Hepatocyte (in vitro differentiated cells): ENCODE measurements at places on chromosomes 3 and 15.

- no peak for DNase-seq
Observed at GRCh38 chr15:48955967-48956366, 7.8 kb downstream of the SHC4 start.

- no peak for DNase-seq
Observed at GRCh38 chr3:105770410-105770809, 98.4 kb downstream of the CBLB start.

DNA sequence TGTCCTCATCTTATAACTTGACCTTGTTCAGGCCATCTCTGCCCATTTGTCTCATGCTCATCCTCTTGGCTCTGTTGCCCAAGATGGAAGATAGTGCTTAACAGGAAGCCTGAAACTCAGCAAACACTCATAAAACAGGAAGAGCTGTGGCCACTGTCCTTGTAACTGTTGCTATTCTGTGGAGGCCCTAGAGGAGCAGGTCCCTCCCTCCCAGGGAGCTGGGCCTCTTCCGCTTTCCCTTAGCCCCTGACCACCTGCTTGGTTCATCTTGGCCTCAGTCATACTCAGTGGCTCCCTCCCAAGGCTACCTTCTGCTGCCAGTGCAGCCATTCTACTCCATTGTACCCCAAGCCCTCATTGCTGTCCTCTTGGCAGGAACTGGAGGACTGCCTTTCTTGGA lies 3.5 kb downstream of the MAPKAPK3 start:
- no peak for DNase-seq

- DNase-seq = no peak
Observed at GRCh38 chr3:70273492-70273891, 38.9 kb downstream of the MDFIC2 start.

DNA sequence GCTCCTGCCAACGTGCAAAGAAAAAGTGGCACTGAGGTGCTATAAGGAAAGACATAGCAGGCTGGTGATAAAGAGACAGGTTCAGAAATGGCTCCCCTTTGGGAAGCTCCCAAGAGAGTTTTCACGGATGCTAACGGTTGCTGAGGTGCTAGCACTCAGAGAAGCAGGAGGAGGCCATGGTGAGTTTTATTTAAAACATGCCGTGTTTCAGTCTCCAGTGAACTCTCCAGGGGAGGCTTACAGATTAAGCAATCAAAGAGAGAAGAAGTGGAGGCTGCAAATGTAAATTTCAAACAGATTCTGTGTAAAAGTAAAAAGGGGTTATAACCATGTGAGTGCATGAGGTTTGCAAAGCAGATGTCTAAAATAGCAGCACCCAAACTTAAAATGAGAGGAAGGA lies 346.2 kb downstream of the NTRK3 start:
- DNase-seq = no peak

- DNase-seq = no peak
Observed at GRCh38 chr3:194488055-194488742, 1.4 kb upstream of the ATP13A3 start.

DNA sequence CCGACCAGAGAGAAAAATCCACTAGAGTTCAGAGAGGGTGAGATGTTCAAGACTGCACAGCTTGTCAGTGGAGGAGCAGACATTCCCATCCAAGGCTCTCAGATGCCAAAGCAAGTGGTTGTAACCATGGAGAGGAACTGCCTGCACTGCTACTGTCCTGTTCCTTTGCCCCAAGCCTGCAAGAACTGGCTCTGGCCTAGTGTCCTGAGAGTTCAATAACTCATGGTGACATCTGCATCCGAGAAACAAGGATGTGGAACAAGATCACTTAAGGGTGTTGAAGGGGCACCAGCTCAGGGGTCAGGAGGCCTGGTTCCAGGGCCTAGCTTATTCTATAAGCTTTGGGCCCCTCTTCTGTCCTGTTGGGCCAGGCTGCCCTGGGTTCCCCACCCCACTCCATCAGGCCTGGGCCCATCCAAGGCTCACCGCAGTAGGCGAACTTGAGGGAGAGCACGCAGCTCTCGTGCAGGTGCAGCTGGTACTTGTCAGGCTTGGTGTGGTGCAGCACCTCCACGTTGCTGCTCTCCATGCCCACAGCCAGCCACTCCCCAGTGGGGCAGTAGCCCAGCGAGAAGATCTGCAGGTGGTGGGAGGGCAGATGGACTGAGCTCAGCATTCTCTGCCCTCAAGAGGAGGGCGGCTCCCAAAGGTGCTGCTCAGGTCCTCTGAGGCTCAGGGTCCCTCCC lies 45.6 kb downstream of the TLE3 start:
- no peak for DNase-seq

DNA sequence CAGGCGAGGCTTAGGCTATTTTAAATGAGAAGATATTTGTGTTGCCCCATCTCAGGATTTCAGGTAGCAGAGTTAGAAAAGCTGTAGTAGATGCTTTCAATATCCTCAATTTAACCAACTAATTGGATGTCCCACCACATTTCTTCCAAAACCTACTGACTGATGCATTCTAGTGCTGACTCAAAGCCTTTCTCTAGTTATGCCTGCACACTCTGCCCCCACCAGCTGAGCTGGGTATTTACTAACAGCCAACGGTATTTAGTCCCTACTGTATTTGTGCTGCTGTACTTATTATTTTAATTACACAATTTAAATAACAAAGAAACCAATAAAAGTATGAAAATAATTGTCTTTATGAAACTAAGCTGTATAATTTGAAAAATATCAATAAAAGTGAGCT lies 139.5 kb downstream of the OSBPL10 start:
- DNase-seq = no peak

DNA sequence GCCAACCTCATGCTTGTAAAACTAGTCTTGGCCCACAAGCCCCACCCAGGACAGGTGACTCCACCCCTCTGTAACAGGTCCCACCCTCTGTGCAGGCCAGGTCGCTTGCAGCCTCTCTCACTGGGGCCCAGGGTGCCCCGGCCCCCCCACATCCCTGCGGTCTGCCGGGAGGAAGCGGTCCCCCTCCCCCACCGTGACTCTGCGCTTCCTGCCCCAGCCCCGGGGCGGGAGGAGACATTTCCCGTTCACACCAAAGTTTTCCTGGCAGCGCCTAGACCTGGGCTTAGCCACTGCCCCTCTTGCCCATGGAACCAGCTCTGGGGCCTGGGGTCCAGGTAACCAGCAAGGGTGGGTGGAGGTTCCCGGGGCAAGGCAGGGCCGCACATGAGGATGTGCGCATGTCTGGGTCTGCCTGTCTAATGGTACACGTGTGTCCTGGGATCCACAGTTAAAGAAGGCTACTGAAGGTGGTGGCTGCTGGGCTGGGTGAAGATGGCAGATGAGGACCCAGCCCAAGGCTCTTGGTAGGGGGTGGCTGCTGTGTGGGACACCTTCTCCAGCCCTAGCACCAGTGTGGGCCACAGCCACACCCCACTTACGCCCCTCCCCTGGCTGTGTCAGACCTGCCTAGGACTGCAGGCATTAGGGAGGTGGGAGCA lies 8.4 kb downstream of the NBEAL2 start:
- peak; percentile 51 for DNase-seq

- no peak for DNase-seq
Observed at GRCh38 chr15:67777773-67778172, 47.5 kb upstream of the SKOR1 start.

GRCh38 chr15:25236861-25237155 lies 202.0 kb downstream of the UBE3A start:
- DNase-seq = no peak

DNA sequence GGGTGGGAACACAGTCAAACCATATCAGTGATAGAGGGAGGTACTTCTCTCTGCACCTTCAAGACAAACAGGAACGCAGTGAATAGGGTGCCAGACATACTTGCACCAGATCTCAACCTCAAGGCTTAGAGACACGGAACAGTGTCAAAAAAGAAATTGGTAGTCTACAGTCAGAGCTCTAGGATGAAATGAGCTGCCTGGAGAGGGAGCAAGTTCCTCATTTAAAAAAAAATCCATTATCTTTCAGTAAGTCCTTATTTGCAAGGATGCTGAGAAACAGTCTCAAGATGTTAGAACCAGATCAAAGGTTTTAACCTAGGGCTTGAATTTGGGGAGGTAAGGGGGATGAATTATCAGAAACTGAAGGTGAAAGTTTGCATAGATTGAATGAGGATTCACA lies 20.2 kb upstream of the LMCD1 start:
- DNase-seq = no peak

GRCh38 chr3:13002398-13003124 lies 70.7 kb downstream of the IQSEC1 start:
- DNase-seq = no peak

- no peak for DNase-seq
Observed at GRCh38 chr3:39067286-39067685, 15.5 kb downstream of the WDR48 start.

DNA sequence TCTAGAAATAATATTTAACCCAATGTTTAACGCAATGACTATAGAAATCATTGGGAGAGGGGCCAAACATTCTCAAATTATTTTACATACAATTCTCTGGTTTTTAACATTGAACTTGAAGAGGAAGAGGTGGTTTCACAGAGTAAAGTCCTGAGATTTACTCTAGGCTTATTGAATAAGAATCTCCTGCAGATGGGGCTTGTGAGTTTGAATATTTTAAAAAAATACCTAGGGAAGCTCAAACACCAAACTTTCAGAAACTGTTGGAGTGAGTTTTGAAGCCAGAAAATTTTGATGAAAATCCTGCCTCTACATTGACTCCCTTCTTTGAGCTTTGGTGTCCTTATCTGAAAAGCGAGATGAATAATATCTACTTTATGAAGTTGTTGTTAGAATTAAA lies 906.6 kb downstream of the TUSC7 start:
- no peak for DNase-seq

GRCh38 chr3:83523470-83524073 lies 1435.2 kb upstream of the CADM2 start:
- DNase-seq = peak; percentile 78

DNA sequence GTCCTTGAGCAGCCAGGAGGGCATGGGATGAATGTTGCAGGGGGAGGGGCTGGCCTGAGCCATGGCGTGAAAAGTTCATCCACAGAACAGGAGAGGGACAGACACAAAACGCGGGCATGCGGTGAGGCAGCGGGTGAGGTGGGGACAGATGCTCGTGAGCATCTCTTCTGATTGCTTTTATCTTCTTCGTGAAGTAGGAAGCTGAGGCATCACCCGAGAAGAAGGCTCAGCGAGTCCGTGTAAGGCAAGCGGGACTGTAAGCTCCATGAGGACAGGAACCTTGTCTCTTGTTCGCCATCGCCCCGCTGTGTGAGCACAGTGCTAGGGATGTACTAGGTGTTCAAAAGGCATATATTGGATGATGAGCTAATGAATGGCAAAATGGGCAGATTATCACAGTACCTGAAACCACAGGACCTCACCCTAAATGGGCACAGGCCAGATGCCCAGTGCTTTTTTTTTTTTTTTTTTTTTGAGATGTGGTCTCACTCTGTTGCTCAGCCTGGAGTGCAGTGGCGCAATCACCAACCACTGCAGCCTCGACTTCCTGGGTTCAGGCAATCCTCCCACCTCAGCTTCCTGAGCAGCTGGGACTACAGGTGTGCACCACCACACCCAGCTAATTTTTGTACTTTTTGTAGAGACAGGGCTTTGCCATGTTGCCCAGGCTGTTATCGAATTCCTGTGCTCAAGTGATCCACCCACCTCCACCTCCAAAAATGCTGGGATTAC lies 46.8 kb downstream of the CPN2 start:
- no peak for DNase-seq

DNA sequence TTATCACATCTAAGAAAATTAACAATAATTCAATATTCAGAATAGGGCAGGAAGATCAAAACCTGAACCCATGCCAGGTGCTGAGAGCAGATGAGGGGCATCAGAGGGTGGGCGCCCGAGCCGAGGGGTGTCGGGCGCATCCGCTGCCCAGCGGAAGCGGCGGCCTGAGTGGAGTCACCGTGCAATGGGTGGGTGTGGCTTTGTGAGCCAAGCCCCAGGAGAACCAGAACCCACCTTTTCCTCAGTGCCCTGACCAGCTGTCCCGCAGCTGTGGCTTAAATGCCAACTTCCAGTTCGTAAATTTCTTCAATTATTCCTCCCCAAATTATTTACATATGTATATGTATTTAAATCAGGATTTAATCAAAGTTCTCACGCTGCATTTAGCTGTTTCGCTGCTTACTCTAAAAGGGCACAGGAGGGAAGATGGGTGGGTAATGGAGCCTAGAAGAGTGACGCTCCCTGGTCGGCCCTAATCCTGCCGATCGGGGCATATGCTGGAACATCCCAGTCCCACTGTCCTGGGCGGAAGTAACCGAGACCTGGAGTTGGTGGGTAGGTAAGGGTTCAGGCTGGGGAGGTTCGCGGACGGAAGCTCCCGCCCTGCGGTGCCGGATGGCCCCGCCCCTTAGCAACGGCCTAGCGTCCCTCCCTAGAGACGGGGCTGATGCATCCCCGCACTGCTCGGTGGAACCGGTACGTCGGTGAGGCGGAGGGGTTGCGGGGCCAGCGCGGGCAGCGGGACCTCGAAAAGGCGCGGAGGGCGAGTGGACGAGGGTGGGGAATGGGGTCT lies 1.3 kb downstream of the DNAH1 start:
- peak; percentile 84 for DNase-seq

GRCh38 chr15:42213511-42213910 lies 5.4 kb upstream of the VPS39 start:
- DNase-seq = no peak

DNA sequence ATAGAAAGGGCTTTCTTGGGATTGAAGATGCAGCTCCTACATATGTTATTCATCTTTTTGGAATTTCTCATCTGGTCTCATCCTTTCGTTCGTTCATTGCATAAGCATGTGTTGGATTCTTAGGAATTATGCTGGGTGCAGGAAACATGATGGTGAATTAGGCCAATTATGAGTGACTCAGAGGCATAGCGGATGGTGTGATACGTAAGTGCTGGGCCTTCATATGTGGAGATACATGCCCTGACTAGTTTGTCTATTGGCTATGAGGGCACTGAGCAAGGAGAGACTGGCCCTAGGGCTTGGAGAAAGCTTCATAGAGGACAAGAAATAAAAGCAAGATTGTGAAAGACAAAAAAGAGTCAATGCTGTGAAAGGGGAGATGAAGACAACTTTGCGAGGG lies 235.1 kb downstream of the MYRIP start:
- no peak for DNase-seq

DNA sequence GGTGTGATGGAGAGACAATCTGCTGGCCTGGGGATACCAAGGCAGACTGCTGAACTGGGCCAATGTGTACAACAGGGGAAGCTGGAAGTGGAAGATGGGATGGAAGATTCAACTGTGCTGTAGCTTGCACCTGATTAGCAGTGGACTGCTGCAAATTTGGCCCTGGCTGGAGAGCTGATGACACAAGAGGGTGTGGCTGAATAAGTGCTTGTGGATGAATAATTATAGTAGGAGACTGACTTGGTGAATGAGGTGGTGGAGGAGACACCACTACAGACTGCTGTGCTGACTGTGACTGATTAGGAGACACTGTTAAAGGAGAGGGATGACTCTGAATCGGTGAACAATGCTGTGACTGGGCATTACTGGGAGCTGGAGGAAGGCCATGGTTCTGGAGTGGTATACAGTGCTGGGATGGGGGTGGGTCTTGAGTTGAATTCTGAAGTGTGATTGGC lies 52.5 kb downstream of the PHC3 start:
- no peak for DNase-seq

GRCh38 chr15:59688423-59688781 lies 718 bp downstream of the BNIP2 start:
- DNase-seq = no peak

DNA sequence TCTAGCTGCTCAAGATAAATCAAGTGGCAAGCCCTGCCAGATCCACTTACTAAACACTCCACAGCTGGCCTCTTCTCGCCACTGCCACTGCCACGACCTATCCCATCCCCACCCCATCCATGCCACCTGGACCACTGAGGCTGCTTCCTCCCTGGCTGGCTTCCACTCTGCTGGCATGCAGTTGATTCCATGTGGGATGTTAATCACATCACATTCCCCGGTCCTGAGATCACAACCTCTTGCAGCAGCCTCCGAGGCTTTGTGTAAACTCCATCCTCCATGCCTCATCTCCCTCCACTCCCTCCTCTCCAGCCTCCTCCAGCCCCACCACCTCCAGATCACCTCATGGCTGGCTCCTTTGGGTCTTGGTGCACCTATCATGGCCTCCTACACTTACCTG lies 7.7 kb downstream of the NCKIPSD start:
- DNase-seq = no peak
